Renal cortex interstitium (tissue), 15 donors: ENCODE measurements at places on chromosomes 12 and 14. TPM values are rescaled to one million over a fixed set of nuclear protein-coding genes. Genes with fewer than 3 reads are reported as not detected.

- no peak for DNase-seq
Observed at GRCh38 chr12:31118347-31119191, 44.9 kb downstream of the DDX11 start.

Gene AKAP5
- 8.1 TPM for polyA plus RNA-seq

Gene CYP27B1
- 1.2 TPM for polyA plus RNA-seq

- no peak for DNase-seq
Observed at GRCh38 chr12:123998991-123999359, 26.0 kb downstream of the ZNF664 start.

GRCh38 chr12:57777367-57777766 lies 5.0 kb downstream of the EEF1AKMT3 start:
- no peak for DNase-seq

Gene NCOR2
- polyA plus RNA-seq = 106 TPM

DNA sequence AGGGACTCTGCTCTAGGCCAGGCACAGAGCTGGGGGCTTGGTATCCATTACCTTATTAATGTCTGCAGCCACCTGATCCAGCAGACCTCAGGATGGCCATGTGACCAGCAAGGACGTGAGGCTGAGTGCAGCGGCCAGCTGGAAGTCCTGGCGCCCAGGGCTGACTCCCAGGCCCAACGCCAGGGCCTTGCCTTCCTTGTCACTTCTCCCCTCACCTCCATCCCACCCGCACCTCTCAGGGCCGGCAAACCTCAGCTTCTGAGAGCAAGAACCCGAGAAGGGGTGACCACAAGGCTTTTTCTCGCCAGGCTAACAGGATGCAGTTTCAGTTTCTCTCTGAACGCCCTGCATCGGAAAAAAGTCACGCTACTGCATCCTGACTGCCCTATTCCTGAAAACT lies 15.4 kb downstream of the RAB35 start:
- DNase-seq = no peak

DNA sequence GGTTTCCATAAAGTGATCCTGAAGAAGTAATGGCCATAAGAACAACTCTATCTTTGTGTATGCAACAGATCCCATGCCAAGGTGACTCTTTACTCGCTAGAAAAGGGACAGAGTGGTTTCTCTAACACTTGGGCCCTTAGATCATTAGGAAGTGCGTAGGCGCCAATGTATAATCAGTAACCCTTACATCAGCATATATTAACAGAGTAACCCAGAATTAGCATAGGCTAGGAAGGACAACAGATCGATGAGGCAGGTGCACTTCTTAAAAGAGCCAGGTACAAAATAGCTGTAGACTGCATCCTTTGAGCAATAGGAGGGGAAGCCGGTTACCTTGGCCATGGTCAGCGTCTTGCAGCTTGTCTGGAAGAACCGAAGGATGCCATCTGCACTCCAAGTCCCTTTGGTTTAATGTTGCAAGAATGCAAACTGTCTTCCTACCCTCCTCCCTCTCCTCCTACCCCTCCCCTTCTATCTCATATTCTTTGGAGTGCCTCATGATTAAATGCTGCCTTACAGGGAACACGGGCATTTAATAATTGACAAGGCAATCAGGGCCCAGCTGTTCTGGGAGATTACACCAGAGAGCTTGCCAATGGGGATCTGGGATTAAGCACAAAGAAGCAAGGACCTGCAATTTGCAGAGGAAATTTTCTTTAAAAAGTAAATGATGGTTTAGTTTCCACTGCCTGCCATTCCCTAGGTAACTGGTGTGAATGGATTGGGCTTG lies 8.0 kb downstream of the GSG1 start:
- no peak for DNase-seq

GRCh38 chr12:87121896-87122295 lies 865.7 kb upstream of the MGAT4C start:
- no peak for DNase-seq

Gene TAS2R8
- not detected for polyA plus RNA-seq

Gene TRIM9
- polyA plus RNA-seq = 1.9 TPM

DNA sequence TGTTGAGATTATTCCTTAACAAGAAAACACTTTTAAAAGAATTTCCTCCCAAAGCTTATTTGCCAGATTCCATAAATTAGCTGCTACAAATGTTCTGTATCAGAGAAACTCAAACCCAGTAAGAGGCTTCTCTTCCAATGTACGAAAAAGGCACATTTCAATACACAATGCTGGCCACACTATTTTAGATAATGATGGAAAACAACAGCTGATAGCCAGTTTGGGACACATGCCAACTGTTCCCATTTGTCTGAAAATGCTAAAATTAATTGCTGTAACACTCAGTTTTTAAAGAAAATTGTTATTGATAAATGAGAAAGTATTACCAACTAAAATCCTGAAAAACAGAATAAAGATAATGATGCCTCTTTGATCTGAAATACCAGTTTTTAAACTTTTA lies 4.4 kb downstream of the CFL2 start:
- DNase-seq = no peak

- no peak for DNase-seq
Observed at GRCh38 chr12:77571768-77572167, 258.9 kb upstream of the NAV3 start.

GRCh38 chr14:72679536-72680151 lies 214.3 kb downstream of the DPF3 start:
- DNase-seq = no peak

DNA sequence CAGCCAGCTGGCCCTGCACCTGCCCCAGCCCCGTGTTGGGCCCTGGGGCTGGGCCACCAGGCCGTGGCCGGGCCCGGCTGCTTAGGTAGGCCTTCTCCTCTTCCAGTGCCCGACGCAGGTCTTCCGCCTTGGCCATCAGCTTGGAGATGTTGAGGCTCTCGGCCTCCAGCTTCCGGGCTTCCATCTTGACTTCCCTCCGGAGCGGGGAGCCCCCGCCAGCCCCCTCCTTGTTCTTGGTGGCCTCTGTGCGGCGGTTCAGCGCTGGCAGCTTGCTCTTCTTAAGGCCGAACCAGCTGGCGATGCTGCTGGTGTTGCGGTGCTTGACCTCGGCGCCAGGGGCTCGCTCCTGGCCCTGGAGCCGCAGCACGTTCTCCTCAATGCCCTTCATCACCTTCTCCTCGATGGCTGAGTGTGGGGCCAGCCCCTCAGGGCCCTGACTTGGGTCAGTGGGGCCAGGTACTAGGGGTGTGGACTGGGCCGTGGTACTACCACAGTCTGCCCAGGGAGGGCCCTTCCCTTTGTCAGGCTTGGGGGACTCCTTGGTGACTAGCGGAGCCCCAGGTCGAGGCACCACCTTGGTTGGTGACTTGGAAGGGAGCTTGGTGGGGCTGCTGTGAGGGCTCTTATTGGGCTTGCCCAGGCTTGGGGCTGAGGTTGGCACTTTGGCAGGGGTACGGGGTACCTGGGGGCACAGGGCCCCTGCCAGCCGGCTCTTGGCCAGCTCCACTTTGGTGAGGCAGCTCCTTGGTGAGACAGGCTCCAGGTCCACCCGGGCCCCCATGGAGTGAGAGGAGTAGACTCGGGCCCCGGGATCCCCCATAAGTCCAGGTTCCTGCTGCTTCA lies 33.2 kb downstream of the NCKAP5L start:
- no peak for DNase-seq

Gene GUCY2C
- polyA plus RNA-seq = 0.47 TPM

DNA sequence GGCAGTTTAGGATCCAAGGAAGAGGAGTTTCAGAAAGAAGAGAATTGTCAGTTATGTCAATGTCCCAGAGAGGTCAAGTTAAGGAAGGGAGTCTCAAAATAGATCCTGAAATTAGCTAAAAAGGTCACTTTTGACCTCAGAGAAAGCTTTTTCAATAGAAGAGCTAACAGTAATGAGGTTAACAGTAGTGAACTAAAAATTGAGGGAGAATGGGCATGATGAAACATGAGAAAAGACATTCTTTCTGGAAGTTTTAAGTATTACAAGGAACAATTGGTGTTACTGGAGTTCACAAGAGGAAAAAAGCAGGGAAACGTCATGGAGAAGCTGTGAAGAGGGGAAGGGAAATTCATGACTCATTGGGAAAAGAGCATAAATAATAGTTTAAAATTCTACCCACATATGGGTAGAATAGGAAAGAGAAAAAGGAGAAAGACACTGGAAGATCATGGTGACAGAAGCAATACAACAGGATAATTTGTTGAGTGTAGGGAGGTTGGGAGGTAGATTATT lies 381.2 kb upstream of the FAR2 start:
- no peak for DNase-seq

- DNase-seq = peak; percentile 52
Observed at GRCh38 chr12:69739287-69740191, 879 bp downstream of the RAB3IP start.

Gene NFATC4
- polyA plus RNA-seq = 95.5 TPM
